ENCODE measurements at places on chromosomes 12 and 14.

- no peak for DNase-seq
These were observed 887.0 kb downstream of the TMTC2 start for GRCh38 chr12:83573671-83574070.

DNA sequence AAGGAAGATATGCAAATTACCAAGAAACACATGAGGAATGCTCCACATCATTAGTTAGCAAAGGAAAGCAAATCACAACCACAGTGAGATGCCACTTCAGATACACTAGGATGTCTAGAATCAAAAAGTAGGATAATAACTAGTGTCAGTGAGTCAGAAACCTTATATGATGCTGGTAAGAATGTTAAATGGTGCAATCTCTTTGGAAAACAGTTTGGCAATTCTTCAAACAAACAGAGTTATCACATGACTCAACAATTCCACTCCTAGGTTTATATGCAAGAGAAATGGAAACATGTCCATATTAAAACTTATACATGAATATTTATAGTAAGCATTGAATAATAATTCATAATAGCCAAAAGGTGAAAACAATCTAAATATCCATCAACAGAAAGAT lies 220.9 kb downstream of the FOXG1 start:
- no peak for DNase-seq

DNA sequence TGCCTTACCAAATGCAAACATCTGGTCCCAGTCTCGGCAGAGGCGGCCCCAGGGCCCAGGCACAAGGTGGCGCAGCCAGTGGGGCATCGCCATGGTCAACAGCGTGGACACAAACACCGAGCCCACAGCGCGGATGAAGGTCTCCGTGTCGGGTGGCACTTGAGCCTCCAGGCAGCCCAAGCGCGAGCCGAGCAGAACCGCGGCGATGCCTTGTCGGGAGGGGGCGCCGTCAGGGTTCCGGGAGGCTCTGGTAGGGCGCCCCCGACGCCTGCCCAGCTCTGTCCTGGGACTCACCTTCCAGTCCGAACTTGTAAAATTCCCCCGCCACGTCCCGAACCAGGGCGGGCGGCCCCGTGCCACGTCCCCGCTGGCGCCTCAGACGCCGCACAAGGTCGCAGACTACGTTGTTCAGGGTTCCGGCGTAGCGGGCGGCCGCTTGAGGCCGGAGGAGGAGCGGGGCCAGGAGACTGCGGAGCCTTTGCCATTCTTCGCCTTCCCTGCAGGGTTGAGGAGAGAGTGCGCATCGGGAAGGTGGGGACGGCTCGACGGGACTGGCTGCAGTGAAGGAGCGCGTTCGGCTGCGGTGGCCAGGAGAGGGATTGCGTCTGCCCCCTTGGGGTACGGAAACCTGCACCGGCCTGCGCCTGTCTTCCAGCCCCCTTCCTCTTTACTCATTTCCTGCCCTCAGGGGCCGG lies 1.7 kb downstream of the CYP27B1 start:
- no peak for DNase-seq

- DNase-seq = no peak
These were observed 393.7 kb downstream of the SOX5 start for GRCh38 chr12:23555825-23556207.

GRCh38 chr12:88876857-88877256 lies 296.6 kb upstream of the KITLG start:
- DNase-seq = no peak

DNA sequence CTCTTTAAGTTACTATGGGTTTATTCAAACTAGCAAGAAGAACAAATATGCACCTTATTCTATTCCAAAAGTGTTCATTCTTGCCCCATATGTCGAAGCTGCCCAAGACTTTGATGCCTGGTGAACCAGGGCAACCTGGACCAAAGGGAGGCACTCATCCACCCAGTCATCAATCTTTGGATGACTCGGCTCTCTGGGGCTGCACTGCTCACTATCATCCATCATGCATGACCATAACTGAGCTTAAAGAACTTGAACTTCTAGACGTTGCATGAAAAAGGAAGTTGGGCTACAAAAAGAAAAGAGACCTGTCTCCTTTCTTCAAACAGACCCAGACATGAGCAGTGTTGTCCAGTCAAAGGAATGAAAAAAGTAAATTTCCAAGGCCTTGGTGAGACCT lies 1.2 kb downstream of the KRT4 start:
- no peak for DNase-seq

DNA sequence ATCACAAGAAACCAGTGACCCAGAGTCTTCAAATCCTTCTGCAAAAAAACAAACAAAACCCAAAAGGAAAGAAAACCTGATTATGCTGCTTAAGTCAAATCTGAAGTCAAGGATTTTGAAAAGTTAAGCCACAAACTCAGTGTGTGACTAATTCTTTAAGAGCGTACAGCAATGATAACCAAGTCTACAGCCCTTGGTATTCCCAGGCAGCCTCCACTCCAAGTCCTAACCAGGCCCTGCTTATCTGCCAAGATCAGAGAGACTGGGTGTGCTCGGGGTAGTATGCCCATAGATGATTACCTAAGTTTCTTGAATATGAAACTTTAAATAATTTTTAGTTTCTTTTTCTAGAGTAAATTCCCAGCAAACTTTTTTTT lies 13.1 kb downstream of the PGAM5 start:
- no peak for DNase-seq

GRCh38 chr14:89936654-89937185 lies 17.8 kb downstream of the EFCAB11 start:
- DNase-seq = no peak

DNA sequence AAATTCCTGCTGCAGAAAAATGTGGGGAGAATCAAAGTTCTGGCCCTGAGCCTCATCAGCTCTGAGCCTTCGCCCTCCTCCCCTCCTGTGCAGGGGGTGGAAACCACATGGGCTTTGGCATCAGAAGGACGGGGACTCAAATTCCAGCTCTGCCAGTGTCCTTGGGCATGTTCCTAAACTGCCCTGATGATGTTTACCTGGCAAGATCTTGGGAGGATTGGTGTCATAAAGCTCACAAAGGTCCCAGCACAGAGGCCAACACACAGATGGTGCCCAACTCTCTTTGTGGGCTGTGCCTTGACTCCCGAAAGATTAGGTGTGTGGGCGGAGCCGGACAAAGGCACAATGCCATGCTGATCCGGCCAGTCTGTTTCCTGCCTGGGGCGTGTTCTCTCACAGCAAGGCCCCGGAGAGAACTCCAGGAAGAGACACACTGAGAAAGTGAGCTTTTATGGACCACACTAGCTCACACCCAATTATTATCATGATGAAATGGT lies 20.5 kb upstream of the CLMN start:
- no peak for DNase-seq

GRCh38 chr12:108832730-108833354 lies 24.5 kb downstream of the SSH1 start:
- no peak for DNase-seq

All from activated T-cell treated with anti-CD3 and anti-CD28 coated beads for 24 hours (primary cell).